ENCODE measurements at places on chromosomes 11 and 22.

- no peak for DNase-seq
Observed at GRCh38 chr11:133832991-133833897, 12.1 kb downstream of the SPATA19 start.

DNA sequence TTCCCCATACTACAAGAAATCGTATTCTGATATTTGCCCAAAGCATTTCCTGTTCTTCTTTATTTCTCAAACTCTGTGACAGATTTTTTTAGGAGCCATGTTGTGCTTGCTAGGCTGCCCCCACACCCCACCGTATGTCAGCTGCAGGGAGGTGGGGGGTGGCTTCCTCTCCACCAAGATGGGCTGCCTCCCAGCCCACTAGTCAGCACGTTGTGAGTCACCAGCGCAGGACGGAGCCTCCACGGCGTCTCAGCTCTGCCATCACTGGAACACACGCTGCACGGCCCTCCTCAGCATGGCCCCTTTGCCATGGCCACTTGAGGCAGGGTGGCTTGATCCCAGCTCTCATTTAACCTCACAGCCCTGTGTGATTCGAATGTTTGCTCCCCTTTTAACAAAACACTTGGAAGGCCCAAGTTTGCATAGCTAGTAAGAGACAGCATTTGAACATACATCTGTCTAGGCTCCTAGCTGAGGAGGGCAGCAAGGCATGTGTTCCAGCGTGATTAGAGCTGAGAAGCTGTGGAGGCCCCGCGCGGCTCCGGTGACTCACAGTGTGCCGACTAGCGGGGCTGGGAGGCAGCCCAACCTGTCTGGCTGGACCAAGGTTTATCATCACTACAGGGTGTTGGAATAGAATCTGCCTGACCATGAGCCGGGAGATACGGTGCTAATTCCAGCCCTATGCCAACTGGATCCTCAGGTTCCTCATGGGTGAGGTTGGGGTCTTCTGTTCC, 180.7 kb upstream of the NCAM1 start:
- no peak for DNase-seq

GRCh38 chr22:50599816-50600455, 657 bp upstream of the MAPK8IP2 start:
- no peak for DNase-seq

GRCh38 chr22:33350961-33351360, 292.8 kb upstream of the SYN3 start:
- DNase-seq = no peak

DNA sequence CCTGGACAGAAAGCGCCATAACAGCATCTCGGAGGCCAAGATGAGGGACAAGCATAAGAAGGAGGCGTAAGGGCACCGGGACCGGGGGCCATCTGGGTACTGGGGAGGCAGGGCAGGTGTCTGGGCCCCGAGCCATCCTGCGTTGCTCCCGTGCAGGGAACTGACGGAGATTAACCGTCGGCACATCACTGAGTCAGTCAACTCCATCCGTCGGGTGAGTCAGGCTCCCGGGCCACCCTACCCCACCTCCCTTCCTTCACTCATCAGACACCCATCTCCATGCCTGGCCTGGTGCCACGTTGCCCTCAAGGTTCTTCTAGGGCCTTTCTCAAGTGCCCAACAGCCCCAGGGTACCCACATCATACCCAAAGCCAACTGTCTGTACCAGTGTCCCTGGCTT, 15.0 kb downstream of the PLCB3 start:
- DNase-seq = no peak

DNA sequence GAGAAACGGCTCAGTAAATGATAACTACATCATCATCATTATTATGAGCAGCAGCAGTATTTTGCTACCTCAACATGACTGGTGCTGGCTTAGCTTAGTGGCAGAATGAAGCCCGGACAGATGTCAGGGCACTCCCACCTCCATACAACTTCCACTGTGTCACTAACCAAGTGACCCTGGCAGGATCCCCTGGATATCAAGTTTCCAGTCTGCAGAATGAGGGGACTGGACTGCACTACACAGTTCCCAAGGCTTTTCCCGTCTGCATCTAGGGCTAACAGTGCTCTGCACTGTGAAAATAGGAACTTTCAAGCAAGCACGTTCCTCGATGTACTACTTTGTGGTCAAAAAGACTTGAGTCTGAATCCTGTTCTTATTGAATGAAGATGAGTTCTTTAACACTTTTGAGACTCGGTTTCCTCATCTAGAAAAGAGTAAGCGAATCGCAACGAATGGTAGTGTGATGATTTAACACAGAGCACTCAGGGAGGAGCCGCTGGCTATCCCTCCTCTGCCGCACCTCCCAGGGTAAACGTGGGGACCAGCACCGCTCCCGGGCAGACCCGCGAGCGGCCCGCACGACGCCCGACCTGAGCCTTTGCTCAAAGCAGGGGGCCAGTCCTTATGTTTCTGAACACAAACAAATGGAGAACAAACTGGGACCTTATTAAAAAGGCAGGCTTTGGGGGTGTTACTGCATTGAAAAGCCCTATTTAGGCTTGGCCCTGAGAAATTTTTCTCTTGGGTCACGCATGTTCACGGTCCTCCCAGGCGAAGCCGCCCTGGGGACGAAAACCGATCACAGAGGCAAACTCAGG, 910 bp downstream of the CLTCL1 start:
- DNase-seq = no peak

DNA sequence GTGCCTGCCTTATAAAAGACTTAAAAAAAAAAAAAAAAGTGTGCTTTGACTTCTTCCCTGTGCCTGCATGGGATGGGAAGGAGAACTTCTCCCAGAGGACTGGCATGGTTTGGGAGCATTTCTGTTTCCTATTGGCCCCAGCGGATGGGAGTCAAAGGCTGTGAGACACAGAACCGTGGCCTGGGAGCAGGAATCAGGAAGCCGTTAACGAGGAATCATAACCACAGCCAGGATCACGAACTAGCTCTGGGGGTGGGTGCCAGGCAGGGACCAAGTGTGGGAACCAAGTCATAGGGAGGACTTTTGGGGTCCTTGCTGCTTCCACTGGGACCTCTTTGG, 526 bp downstream of the C1QTNF6 start:
- DNase-seq = no peak

- no peak for DNase-seq
Observed at GRCh38 chr11:45603946-45604682, 61.3 kb downstream of the CHST1 start.

DNA sequence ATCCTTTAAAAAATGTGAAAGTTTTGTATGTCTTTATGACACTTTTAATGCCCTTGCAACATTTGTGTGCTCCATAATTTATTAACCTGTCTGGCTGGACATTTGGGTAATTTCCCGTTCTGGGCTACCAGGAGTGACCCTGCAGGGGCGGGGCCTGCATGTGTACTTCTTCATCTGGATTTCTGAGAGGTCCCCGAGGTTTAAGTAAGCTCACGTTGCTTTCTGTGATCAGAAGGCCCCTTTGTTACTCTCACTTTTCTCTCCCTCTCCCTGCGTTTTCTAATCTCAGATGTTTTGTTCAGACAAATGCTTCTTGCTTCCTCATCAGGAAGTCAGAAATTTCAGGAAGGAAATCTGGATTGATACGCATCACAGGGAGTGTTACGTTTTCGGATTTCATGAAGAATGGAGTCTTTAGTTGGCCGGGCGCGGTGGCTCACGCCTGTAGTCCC, 78.9 kb upstream of the CRYBB3 start:
- DNase-seq = no peak

DNA sequence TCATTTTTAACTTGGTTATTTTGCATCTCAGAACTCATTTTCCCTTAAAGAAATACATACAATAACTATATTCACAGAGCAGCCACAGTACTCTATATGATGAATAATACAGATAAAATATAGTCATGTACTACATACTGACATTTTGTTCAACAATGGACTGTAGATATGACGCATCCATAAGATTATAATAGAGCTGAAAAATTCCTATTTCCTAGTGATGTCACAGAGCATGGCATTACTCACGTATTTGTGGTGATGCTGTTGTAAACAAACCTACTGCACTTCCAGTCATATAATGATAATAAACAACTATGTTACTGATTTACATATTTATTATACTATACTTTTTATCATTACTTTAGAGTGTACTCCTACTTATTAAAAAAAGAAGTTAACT, 38.7 kb downstream of the NARS2 start:
- no peak for DNase-seq

- no peak for DNase-seq
Observed at GRCh38 chr11:88849368-88849767, 216.4 kb downstream of the GRM5 start.

GRCh38 chr22:49189871-49190270, 637.8 kb downstream of the BRD1 start:
- no peak for DNase-seq

- DNase-seq = no peak
Observed at GRCh38 chr11:29750392-29750791, 266.4 kb downstream of the KCNA4 start.

DNA sequence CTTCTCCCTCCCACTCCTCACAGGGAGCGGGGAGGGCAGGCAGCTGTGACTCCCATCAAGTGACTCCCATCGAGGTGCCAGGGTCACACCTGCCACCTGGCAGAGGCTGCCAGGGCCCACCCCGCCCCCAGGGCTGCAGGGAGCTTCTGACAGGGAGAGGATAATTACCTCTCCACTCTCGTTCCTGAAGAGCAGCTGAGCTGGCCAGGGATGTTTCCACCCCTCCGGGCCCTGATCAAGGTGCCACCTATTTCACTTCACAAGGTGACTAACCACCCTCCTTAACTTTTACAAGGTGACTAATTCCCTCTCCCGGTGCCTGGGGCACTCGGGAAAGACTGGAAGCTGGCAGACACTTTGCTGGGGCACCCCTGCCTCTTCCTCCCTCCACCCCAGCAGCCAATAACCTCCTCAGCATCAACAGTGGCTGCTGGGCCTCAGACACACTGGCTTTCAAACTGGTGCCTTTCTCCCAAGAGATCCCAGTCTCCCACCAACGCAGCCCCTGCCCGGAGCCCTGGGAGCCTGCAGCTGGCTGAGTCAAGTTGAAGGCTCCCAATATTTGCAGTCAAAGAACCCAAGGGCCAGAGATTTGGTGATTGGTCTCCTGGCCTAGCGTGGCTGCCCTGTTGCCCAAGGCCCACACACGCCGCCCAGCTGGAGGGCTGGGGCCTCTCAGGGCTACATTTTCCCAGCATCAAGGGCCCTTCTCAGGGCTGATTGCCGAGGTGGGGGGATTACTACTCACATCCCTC, 22.0 kb upstream of the MYRF start:
- no peak for DNase-seq

- DNase-seq = no peak
Observed at GRCh38 chr11:122593473-122594420, 61.8 kb upstream of the UBASH3B start.

- DNase-seq = no peak
Observed at GRCh38 chr11:107014871-107015270, 3.4 kb downstream of the GUCY1A2 start.

DNA sequence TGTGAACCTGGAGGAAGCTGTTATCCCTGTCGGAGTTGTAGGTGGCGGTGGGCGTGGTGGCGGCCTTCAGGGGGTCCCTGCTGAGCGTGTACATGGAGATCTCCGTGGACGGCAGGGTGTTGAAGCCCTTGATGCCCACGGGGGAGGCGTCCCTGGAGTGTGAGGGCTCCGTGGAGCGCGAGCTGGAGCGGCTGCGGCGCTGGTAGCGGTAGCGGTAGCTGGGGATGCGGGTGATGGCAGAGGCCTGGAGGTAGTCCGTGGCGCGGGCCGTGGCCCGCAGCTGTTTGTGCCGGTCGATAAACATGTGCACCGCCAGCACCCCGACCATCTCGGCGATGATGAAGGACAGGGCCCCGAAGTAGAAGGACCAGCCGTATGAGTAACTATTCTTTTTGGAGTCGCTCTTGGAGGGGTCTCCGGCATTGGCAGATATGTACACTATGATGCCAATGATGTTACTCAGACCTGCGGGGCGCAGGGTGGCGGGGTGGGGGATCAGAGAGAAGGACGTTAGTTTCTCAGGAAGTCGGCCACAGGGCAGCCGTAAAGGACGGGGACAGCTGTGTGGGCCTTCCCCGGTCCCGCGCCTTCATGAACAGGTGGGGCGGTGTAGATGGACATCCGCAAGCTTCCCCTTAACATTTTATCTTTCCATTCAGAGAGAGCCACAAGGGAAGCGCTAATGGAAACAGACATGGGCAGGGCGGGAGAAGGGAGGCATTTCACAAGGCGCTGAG, 35.6 kb upstream of the EIF3D start:
- DNase-seq = no peak

DNA sequence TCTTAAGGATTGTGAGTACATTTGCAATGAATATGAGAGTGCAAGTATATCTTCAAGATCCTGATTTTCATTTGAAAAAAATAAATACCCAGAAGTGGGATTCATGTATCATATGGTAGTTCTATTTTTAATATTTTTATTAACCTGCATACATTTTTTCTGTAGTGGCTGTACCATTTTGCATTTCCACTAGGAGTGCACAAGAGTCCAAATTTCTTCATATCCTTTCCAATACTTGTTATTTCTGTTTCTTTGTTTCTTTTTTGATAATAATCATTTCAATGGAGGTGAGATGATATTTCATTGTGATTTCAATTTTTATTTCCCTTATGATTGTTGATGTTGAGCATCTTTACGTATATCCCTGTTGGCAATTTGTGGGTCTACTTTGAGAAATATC, 759.8 kb upstream of the CNTN5 start:
- DNase-seq = no peak

- DNase-seq = no peak
Observed at GRCh38 chr11:111957663-111958444, 20.7 kb downstream of the DIXDC1 start.
